SW480 (cell line): ENCODE measurements at places on chromosomes 7 and 10.
A peak's percentile ranks its signal among the peaks of the same experiment; 100 is the strongest.

- no peak for DNase-seq
Measured at GRCh38 chr7:130131191-130131834, 61.0 kb downstream of the KLHDC10 start.

DNA sequence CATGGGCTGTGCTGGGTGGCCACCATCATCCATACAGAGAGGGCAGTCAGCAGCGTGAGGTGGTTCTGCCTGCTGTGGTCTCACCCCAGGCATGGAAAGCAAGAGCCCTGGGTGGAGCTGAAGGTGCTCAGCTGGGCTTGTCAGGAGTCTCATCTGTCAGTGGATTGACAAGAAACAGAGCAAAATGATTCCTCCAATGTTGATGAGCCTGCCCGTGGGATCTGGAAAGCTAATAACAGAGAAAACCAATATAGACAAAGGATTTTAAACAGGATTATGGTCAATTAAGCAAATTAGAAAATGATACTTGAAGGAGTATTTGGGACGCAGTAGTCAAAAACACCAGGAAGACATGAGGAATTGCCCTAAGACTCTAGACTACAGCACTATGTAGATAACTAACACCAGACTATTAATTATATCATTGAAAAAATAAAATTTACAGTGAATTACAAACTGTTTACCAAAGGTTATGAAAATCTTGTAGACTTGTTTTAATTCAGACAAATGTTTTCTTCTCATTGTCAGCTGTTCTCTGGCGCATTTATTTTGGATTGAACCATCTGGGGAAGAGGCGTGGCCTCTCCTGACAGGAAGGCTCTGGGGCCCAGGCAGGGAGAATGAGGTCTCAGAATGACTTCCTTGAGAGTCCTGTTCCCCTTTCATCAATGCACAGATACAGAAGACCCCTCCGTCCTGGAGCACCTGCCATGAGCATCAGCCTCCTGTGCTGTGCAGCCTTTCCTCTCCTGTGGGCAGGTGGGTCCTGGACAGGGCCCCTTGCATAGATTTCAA lies 211.2 kb upstream of the PRSS58 start:
- no peak for DNase-seq

DNA sequence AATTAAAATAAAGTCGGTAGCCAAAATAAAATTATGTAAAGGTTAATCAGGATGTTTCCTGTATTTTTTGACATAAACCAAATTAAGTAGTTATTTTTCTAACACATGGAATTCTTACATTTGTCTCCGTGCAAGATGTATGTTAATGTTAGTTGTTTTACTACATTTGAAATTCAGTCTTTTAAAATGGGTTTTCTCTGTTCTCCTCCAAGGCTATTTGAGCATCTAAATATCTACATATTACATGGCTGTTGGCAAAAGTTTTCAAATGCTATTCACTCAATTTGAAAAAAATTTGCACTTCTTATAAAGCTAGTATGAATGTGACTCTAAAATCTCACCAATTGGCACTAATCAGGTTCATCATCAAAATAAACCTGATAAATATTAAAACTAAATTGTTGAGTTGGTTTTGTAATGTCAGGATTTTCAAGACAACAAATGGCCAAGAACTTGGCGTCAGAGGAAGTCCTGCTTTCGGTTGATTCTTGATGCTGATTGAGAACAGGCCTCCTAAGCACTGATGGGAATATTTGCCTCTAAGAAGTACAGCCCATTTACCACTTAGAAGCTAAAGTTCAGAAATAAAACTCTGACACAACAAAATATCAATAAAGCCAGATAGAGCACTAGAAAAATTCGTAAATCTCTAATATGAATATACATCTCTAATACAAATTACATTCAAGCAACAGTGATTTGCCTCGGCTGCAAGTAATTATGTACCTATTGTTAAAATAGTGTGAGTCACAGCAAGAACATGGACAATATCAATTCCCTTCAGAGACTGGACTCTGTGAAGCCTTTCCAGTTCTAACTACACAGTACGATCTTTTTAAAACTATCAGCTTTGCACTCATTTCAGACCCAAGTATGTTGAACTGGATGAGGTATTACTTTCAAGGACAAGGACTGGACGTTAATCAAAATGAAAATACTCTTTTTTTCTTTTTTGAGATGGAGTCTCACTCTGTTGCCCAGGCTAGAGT lies 733.1 kb upstream of the C7orf33 start:
- DNase-seq, result no peak

DNA sequence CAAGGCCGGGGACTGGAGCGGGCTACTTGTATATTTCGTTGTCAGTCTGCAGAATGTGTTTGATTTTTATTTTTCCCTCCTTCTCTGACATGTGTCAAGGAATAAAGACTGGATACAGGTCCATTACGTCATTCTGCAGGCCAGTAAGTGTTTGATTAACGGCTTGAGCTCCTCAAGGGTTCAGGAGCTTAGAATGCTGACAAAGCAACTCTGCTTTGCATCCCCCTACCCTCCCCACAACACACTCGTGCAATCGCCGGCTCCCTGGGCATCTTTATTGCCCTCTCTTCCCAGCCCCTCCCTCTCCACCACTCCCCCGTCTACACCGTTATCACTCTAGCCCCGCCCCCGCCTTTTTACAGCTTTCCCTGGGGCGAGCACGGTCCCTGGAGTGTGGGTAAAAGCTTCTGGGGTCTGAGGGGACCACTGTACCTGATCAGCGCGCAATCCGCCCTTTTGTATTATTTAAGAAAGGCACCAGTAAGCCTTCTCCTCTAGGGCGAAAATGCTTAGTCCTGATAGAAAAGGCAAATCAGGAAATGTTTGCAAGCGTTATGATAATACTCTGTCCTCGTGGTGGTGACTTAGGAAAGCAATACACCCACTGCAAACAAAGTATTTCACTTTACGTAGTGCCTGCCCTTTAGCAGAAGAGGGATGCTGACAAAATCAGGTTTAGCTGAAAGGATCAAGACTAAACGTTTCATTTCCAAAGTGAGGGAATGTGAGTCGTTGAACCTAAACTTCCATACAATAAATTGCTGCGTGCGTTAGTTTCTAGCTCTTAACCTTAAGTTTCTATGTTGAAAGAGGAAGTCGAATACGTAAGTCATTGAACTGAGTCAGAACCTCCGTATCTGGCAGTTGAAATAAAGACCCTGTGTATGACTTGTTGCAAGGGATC lies 1.4 kb upstream of the CREB5 start:
- peak; percentile 15 for DNase-seq

- no peak for DNase-seq
Measured at GRCh38 chr10:124515244-124515970, 53.8 kb downstream of the LHPP start.

- DNase-seq, result no peak
Measured at GRCh38 chr7:74217455-74218342, 7.9 kb downstream of the LAT2 start.

- DNase-seq, result no peak
Measured at GRCh38 chr7:68610701-68611100, 987.6 kb upstream of the AUTS2 start.
